Activated CD8-positive, alpha-beta T cell treated with anti-CD3 and anti-CD28 coated beads, Interleukin-2, amount 10 ng/mL, durations not matched to agents 7 days and 5 days (primary cell): ENCODE measurements at places on chromosomes 2 and 18. TPM values are rescaled to one million over a fixed set of nuclear protein-coding genes. Genes with fewer than 3 reads are reported as not detected.

DNA sequence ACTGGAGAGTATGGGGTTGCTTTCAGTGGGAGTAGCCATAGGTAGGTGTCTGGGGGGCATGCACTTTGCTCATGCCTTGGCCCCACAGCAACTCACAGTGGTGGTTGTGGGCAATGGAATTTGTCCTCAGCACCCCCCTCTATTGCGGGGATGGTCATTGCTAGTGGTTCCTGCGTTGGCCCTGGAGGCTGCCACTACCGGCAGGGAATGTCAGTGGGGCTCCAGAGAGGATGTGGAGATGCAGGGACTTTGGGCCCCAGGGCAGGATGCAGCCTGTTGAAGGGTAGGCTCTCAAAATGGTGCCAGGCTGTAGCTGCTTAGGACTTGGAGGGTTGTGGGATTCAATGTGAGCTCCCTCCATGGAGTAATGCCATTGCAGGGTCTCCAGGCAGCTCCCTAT, 125.0 kb downstream of the XRCC5 start:
- H3K4me1 ChIP-seq, result peaks cover 13% of the 10 kb centered on the region
- no peak overlapping the region for H3K4me3 ChIP-seq
- H3K27me3 ChIP-seq, result peaks cover 2% of the 10 kb centered on the region
- H3K36me3 ChIP-seq, result peaks cover 24% of the 10 kb centered on the region

- no peaks in the 10 kb centered on the region for H3K36me3 ChIP-seq
- H3K4me3 ChIP-seq, result no peak overlapping the region
- no peaks in the 10 kb centered on the region for H3K27me3 ChIP-seq
- no peaks in the 10 kb centered on the region for H3K4me1 ChIP-seq
- DNase-seq, result no peak
- H3K27ac ChIP-seq, result no peak overlapping the region
Measured at GRCh38 chr18:28875059-28875458, 698.1 kb upstream of the CDH2 start.

GRCh38 chr2:52510432-52510831, 1257.2 kb upstream of the CHAC2 start:
- H3K27ac ChIP-seq, result no peak overlapping the region
- H3K27me3 ChIP-seq, result no peaks in the 10 kb centered on the region
- no peaks in the 10 kb centered on the region for H3K4me1 ChIP-seq
- DNase-seq, result no peak
- no peak overlapping the region for H3K4me3 ChIP-seq

DNA sequence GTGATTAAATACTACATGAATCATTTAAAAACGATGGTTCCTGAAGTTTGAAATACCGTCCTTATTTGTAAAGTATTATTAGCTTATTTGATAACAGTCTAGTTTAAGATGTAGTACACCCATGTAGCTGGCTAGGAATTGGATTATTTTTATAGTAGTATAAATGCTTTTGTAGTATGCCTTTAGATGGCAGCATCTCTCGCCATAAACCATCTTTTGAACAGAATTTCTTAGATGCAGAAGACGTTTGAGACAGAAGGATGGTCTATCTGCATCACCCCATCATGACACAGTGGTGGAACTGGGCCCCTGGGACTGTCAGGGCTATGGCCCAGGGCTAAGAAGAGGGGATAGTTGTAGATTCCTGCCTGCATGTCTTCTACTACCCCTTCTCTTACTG, 152.7 kb downstream of the WDSUB1 start:
- H3K36me3 ChIP-seq, result no peaks in the 10 kb centered on the region
- peaks cover 4% of the 10 kb centered on the region for H3K4me1 ChIP-seq
- H3K27ac ChIP-seq, result no peak overlapping the region
- H3K4me3 ChIP-seq, result no peak overlapping the region

GRCh38 chr2:41949091-41949882, 98.5 kb upstream of the PKDCC start:
- peaks cover 4% of the 10 kb centered on the region for H3K4me1 ChIP-seq
- H3K27me3 ChIP-seq, result peaks cover 13% of the 10 kb centered on the region
- DNase-seq, result no peak
- H3K36me3 ChIP-seq, result no peaks in the 10 kb centered on the region
- H3K27ac ChIP-seq, result no peak overlapping the region

DNA sequence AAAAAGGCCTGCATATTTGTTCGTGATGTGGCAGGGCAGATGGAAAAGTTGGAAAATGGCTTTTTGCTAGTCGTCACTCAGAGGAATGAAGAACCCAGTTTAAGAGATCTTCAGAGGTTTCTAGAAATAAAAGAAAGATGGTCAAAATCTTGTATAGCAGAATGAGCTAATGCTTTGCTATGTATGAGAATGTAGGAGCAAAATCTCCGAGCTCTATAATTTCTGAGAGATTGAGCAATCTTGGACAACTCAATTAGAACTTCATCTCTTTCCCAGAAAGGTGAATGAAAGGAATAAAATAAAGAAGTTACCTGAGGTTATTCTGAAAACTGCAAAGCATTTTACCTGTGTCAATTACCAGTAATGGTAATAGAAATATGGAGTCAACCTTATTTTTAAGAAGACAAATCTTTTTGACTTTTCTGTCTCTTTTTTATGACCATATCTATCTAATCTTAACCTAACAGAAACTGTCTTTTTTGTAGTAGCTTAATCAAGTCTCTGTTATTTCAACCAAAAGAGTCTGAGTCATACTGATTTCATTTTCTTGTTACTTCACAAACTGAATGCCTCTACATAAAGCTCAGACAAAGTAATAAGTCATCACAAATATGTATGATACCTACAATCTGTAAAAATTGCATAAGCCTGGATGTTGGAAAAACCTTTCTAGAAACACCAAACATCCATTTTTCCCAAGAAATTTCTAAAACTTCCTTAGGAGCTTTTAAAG, 32.5 kb downstream of the CCDC68 start:
- no peaks in the 10 kb centered on the region for H3K27me3 ChIP-seq
- no peaks in the 10 kb centered on the region for H3K4me1 ChIP-seq
- H3K4me3 ChIP-seq, result no peak overlapping the region
- DNase-seq, result no peak

- DNase-seq, result no peak
- H3K27ac ChIP-seq, result no peak overlapping the region
- H3K4me3 ChIP-seq, result no peak overlapping the region
- H3K27me3 ChIP-seq, result no peaks in the 10 kb centered on the region
- H3K4me1 ChIP-seq, result peaks cover 14% of the 10 kb centered on the region
Measured at GRCh38 chr2:181785691-181786344, 105.5 kb upstream of the NEUROD1 start.

DNA sequence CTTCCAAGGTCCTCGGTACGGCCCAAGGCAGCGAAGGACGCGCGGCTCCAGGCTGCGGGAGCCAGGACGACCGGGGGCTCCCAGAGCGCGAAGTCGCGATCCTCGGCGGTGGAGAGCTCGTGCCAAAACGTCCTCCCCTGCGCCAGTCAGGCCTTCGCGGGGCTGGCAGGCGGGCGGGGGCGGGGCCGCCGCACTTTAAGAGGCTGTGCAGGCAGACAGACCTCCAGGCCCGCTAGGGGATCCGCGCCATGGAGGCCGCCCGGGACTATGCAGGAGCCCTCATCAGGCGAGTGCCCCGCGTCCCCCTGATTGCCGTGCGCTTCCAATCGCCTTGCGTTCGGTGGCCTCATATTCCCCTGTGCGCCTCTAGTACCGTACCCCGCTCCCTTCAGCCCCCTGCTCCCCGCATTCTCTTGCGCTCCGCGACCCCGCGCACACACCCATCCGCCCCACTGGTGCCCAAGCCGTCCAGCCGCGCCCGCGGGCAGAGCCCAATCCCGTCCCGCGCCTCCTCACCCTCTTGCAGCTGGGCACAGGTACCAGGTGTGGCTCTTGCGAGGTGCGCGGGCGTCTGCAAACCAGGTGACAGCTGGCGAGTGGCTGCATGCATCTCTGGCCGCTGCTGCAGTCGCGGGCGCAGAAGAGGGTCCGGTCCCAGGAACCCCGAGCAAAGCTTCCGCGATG, at the start of gene CIDEA:
TSS of gene CIDEA (plus strand) at position 226 of the 684 bp plus-strand sequence. CDS start at position 249, 23 bp downstream.
- peaks cover 52% of the 10 kb centered on the region for H3K27me3 ChIP-seq
- DNase-seq, result no peak
- no peak within 1 kb of the TSS for H3K4me3 ChIP-seq

- H3K4me3 ChIP-seq, result no peak overlapping the region
- no peaks in the 10 kb centered on the region for H3K4me1 ChIP-seq
- no peaks in the 10 kb centered on the region for H3K27me3 ChIP-seq
- H3K36me3 ChIP-seq, result no peaks in the 10 kb centered on the region
- no peak for DNase-seq
Measured at GRCh38 chr2:231336700-231337099, 58.8 kb upstream of the B3GNT7 start.

DNA sequence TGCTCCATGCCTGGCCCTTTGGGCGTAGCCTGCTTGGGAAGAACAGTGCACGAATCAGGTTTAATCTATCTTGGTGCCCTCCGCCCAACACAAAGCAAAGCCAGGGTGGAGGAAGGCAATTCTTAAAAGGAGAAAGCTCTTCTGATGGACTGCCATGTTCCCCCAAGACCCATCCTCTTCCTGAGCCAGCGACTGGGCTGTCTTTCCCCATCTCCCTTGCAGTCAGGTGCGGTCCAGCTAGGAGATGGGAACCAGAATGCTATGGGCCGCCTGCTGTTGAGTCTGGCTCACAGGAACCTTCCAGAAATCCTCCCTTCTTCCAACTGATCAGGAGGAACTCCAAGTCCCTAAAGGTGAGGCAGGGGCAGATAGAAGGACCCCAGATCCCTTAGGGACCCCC, 105.0 kb downstream of the SH3BP4 start:
- H3K4me1 ChIP-seq, result no peaks in the 10 kb centered on the region
- no peak for DNase-seq
- no peaks in the 10 kb centered on the region for H3K27me3 ChIP-seq
- H3K4me3 ChIP-seq, result no peak overlapping the region

DNA sequence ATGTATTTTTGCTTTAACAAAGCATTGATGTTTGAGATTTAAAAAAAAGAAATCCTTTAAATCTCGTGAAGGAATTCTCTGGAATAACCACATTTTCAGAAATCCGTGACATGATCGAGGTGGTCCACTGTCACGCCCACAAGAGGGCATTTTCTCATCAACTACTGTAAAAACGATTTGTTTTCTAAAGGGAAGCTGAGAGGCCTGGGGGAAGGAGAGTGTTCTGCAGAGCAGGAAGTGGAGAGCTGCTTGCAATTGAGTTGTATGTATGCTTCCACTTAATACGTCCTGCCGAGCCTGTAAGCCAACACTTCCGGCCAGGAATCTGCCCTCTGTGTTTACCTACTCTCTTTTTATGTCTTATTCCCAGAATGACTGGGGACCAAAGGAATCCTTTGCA, 19.4 kb downstream of the KLHL29 start:
- H3K4me1 ChIP-seq, result peaks cover 9% of the 10 kb centered on the region
- no peak overlapping the region for H3K4me3 ChIP-seq
- no peaks in the 10 kb centered on the region for H3K36me3 ChIP-seq
- H3K27ac ChIP-seq, result no peak overlapping the region
- peak; percentile 45 for DNase-seq
- H3K27me3 ChIP-seq, result peaks cover 8% of the 10 kb centered on the region

DNA sequence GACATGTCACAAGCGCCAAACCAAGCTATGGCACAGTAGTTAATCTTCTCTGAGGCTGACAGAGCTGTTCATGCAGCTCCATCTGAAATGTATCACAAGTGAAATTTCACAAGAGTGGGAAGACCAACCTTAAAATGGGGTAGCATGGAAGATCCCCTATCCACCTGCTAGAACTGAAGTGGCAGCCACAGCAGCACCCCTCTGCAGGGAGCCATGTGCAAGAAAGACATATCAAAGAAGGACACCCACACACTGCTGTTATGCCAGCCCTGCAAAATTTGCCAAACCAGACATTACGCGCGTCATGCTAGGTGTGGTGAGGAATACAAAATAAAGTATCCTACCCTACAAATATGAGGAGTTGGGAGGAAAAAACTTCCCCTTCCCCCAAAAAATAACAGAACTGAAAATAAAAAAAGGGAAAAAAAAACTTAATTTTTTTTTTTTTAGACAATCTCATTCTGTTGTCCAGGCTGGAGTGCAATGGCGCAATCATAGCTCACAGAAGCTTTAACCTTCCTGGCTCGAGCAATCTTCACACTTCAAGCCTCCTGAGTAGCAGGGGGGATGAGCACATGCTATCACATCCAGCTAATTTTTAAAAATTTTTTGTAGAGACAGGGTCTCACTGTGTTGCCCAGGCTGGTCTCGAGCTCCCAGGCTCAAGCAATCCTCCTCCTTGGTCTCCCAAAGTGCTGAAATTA, 76.2 kb downstream of the STK39 start:
- DNase-seq, result no peak
- H3K36me3 ChIP-seq, result peaks cover 29% of the 10 kb centered on the region
- H3K4me1 ChIP-seq, result peaks cover 34% of the 10 kb centered on the region
- no peak overlapping the region for H3K27ac ChIP-seq
- no peaks in the 10 kb centered on the region for H3K27me3 ChIP-seq

- H3K27ac ChIP-seq, result no peak overlapping the region
- H3K27me3 ChIP-seq, result no peaks in the 10 kb centered on the region
- DNase-seq, result no peak
- no peak overlapping the region for H3K4me3 ChIP-seq
Measured at GRCh38 chr2:109690457-109690821, 76.3 kb downstream of the SOWAHC start.

GRCh38 chr2:146987996-146988395, 856.8 kb upstream of the ACVR2A start:
- no peak overlapping the region for H3K27ac ChIP-seq
- H3K36me3 ChIP-seq, result no peaks in the 10 kb centered on the region
- no peaks in the 10 kb centered on the region for H3K4me1 ChIP-seq
- DNase-seq, result no peak
- H3K27me3 ChIP-seq, result no peaks in the 10 kb centered on the region
- H3K4me3 ChIP-seq, result no peak overlapping the region

DNA sequence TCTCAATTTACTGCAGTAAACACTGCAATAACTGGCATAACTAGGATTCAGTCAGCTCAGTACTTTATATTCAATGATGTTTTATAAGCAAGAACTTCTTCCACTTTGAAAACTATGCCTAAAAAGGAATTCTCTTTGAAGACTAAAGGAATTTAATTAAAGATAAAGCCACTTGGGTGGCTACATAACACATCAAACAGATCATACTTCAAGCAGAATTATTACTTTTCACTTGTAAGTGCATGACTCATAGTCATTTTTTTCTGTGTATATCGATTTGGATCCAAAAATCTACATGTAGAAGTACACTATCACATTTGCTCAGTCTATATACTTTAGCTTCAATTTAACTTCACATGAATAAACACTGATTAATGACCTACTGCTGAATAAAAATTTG, 4.0 kb downstream of the KANSL1L start:
- peaks cover 35% of the 10 kb centered on the region for H3K4me1 ChIP-seq
- no peaks in the 10 kb centered on the region for H3K36me3 ChIP-seq
- H3K4me3 ChIP-seq, result no peak overlapping the region
- DNase-seq, result no peak

DNA sequence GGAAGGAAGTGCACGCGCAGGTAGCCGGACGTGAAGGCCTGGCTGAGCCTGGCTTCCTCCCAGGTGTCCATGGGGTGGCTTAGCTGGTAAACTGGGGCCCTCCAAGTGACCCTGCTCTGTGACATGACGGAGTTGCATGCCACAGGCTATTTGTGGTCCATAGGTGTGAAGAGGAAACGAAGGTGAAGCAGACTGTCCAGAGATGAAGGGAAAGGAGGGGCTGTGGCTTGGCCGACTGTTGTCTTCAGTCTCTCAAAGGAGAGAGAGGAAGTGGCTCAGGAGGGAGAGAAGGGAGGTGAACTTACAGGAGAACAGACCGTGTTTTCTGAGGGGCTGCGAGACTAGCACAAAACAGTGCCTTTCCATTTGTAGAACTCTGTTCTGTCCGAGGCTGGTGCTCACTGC, 19.3 kb downstream of the INPP5D start:
- peak overlapping the region; percentile 66 for H3K4me3 ChIP-seq
- H3K4me1 ChIP-seq, result peaks cover 68% of the 10 kb centered on the region
- H3K27me3 ChIP-seq, result no peaks in the 10 kb centered on the region
- DNase-seq, result peak; percentile 70

Gene PDE11A
- not detected for total RNA-seq

Gene DSG3
- total RNA-seq, result not detected

Gene DYTN
- not detected for total RNA-seq

Gene MARCO
- total RNA-seq, result not detected

Gene SFXN5
- total RNA-seq, result 18.6 TPM

Gene SLC35F5
- total RNA-seq, result 16.5 TPM

Gene AMER3
- not detected for total RNA-seq

Gene TUBA3E
- not detected for total RNA-seq

Gene CPO
- not detected for total RNA-seq
